ENCODE measurements at places on chromosomes 7 and 10. TPM values are rescaled to one million over a fixed set of nuclear protein-coding genes. Genes with fewer than 3 reads are reported as not detected.

DNA sequence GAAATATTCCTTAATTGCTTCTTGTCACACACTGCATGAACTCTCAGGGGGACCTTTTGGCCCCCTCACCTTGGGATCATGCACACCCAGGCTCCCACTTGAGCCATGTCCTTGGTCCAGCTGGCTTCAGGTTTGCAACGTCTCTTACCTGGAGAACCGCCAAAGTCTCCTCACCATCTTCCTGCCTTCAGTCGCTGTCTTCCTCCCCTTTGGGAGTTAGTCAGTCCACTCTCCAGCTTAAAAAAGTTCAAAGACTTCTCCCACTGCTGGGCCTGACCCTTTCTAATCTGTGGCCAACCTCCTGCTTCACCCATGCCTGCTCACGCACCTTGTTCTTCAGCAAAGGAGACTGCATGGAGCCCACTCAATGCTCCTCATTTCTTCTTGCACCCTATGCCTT lies 82.6 kb upstream of the LRRC4 start:
- no peaks in the 10 kb centered on the region for H3K4me1 ChIP-seq
- no peak overlapping the region for H3K27ac ChIP-seq

GRCh38 chr10:2476218-2476811 lies 591.0 kb upstream of the PFKP start:
- no peak overlapping the region for H3K4me3 ChIP-seq
- no peaks in the 10 kb centered on the region for H3K4me1 ChIP-seq
- no peak overlapping the region for H3K27ac ChIP-seq
- DNase-seq = no peak
- H3K36me3 ChIP-seq = no peaks in the 10 kb centered on the region
- H3K27me3 ChIP-seq = no peaks in the 10 kb centered on the region

- H3K27me3 ChIP-seq = no peaks in the 10 kb centered on the region
- peaks cover 48% of the 10 kb centered on the region for H3K4me1 ChIP-seq
- no peak overlapping the region for H3K4me3 ChIP-seq
Observed at GRCh38 chr7:1567049-1567771, 2.6 kb downstream of the PSMG3 start.

GRCh38 chr10:34075254-34075926 lies 739.7 kb downstream of the PARD3 start:
- H3K4me3 ChIP-seq = no peak overlapping the region
- no peaks in the 10 kb centered on the region for H3K36me3 ChIP-seq
- H3K27ac ChIP-seq = no peak overlapping the region
- H3K4me1 ChIP-seq = no peaks in the 10 kb centered on the region
- H3K27me3 ChIP-seq = no peaks in the 10 kb centered on the region

- H3K36me3 ChIP-seq = peaks cover 8% of the 10 kb centered on the region
- no peak overlapping the region for H3K4me3 ChIP-seq
- no peaks in the 10 kb centered on the region for H3K27me3 ChIP-seq
- H3K4me1 ChIP-seq = no peaks in the 10 kb centered on the region
- DNase-seq = no peak
- H3K27ac ChIP-seq = no peak overlapping the region
Observed at GRCh38 chr10:7277867-7278266, 133.0 kb downstream of the SFMBT2 start.

- no peak overlapping the region for H3K27ac ChIP-seq
- no peak for DNase-seq
- H3K36me3 ChIP-seq = no peaks in the 10 kb centered on the region
Observed at GRCh38 chr10:126646110-126646509, 24.4 kb downstream of the C10orf90 start.

- H3K27me3 ChIP-seq = no peaks in the 10 kb centered on the region
- H3K36me3 ChIP-seq = peaks cover 28% of the 10 kb centered on the region
- H3K4me1 ChIP-seq = peaks cover 20% of the 10 kb centered on the region
Observed at GRCh38 chr10:72104472-72105097, 16.2 kb upstream of the SPOCK2 start.

GRCh38 chr7:51590746-51591145 lies 274.1 kb upstream of the COBL start:
- H3K27me3 ChIP-seq = no peaks in the 10 kb centered on the region
- no peaks in the 10 kb centered on the region for H3K4me1 ChIP-seq
- DNase-seq = no peak
- H3K36me3 ChIP-seq = no peaks in the 10 kb centered on the region
- no peak overlapping the region for H3K27ac ChIP-seq
- H3K4me3 ChIP-seq = no peak overlapping the region

- H3K27me3 ChIP-seq = no peaks in the 10 kb centered on the region
- no peak for DNase-seq
- H3K27ac ChIP-seq = no peak overlapping the region
- H3K4me3 ChIP-seq = no peak overlapping the region
- no peaks in the 10 kb centered on the region for H3K4me1 ChIP-seq
- no peaks in the 10 kb centered on the region for H3K36me3 ChIP-seq
Observed at GRCh38 chr7:142932386-142933091, 1.0 kb downstream of the TRPV5 start.

DNA sequence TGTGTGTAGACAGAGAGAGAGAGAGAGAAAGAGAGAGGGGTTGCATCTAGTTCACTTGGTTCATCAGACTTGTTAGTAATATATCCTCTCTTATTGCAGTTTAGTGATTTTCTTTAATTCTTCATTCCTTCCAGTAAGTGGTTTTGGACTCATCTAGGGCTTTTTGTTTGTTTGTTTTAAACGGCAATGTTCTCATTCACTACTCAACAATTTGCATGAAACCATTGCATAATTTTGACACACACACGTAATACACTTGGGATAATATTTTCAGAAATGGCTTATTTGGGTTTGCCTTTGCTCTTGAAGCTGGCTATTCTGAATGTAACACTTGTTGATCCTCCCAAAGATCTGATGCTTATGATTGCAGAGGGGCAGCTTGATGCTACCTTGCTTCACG lies 16.4 kb upstream of the ZNF32 start:
- H3K27me3 ChIP-seq = no peaks in the 10 kb centered on the region
- no peak overlapping the region for H3K4me3 ChIP-seq
- no peaks in the 10 kb centered on the region for H3K36me3 ChIP-seq
- H3K27ac ChIP-seq = no peak overlapping the region
- DNase-seq = no peak

DNA sequence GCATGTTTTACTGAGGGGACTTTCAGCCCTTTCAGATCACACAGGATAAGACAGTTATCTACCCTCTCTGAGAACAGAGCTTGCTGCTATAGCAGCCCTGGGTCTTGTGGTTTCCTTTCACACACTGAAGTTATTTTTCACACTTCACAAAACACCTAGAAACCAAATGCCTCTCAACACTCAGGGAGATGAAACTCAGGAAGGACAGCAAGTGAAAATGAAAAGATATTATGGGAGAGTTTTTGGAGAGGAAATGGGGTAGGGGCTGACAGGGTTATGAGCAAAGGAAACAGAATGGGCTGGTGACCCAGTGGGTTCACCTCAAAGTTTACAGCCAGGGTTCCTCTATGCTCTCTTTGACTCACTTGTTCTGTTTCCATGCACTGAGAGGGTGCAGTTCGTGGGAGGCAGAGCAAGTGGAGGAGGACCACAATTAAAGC lies 17.0 kb upstream of the GIMAP2 start:
- H3K27me3 ChIP-seq = no peaks in the 10 kb centered on the region
- H3K27ac ChIP-seq = no peak overlapping the region
- H3K4me3 ChIP-seq = no peak overlapping the region
- H3K36me3 ChIP-seq = no peaks in the 10 kb centered on the region
- peaks cover 4% of the 10 kb centered on the region for H3K4me1 ChIP-seq

GRCh38 chr7:155717010-155717744 lies 72.7 kb downstream of the RBM33 start:
- H3K27me3 ChIP-seq = no peaks in the 10 kb centered on the region
- no peak overlapping the region for H3K27ac ChIP-seq

- DNase-seq = no peak
- no peak overlapping the region for H3K27ac ChIP-seq
- no peaks in the 10 kb centered on the region for H3K36me3 ChIP-seq
- peaks cover 29% of the 10 kb centered on the region for H3K4me1 ChIP-seq
- H3K4me3 ChIP-seq = no peak overlapping the region
Observed at GRCh38 chr10:122102869-122103525, 114.0 kb downstream of the TACC2 start.

GRCh38 chr7:43703573-43703972 lies 25.8 kb downstream of the COA1 start:
- H3K27me3 ChIP-seq = no peaks in the 10 kb centered on the region
- no peak overlapping the region for H3K27ac ChIP-seq
- no peak for DNase-seq
- H3K36me3 ChIP-seq = peaks cover 8% of the 10 kb centered on the region
- H3K4me1 ChIP-seq = peaks cover 18% of the 10 kb centered on the region

DNA sequence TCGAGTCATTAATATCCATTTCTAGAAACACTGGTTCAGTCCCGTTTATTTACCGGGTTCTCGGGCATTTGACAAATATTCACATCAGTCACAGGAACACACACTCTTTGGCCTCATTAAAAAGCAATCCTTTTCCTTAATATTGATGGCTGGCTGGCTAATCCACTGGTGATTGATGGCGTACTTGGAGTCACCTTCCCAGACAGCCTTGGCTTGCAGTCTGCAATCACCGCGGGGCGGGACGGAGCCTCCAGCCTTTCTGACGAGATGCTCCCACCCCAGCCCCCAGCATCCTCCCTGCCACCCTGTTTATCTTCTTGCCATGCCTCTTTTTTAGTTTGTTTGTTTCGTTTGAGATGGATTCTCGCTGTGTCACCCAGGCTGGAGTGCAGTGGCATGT lies 36.6 kb downstream of the SRRM3 start:
- no peaks in the 10 kb centered on the region for H3K4me1 ChIP-seq
- no peak for DNase-seq
- H3K27me3 ChIP-seq = no peaks in the 10 kb centered on the region
- no peak overlapping the region for H3K27ac ChIP-seq

DNA sequence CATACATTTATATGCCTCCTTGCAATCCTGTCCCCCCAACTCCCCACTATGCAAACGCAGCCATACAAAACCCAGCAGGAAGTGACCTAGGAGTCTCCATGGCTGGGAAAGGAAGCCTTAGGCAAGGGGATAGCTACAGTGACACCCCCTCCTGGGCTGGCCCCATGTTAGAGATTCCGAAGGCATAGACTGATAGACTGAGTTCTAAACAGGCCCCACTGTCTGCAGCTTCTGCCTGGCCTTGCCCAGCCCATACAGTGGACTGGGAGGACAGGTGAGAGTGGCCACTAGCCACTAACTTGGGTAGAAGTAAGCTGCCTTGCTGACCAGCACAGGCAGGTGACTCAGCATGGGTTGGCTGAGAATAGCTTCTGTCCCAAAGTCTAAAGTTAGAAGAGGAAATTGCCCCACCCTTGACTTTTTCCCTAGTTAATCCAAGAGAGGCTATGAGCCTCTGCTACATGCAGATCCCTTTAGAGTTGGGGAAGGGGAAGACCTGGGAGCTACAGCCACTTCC lies 106.3 kb downstream of the C10orf105 start:
- H3K4me3 ChIP-seq = no peak overlapping the region
- no peaks in the 10 kb centered on the region for H3K36me3 ChIP-seq
- no peaks in the 10 kb centered on the region for H3K27me3 ChIP-seq
- DNase-seq = peak; percentile 74
- peaks cover 15% of the 10 kb centered on the region for H3K4me1 ChIP-seq

DNA sequence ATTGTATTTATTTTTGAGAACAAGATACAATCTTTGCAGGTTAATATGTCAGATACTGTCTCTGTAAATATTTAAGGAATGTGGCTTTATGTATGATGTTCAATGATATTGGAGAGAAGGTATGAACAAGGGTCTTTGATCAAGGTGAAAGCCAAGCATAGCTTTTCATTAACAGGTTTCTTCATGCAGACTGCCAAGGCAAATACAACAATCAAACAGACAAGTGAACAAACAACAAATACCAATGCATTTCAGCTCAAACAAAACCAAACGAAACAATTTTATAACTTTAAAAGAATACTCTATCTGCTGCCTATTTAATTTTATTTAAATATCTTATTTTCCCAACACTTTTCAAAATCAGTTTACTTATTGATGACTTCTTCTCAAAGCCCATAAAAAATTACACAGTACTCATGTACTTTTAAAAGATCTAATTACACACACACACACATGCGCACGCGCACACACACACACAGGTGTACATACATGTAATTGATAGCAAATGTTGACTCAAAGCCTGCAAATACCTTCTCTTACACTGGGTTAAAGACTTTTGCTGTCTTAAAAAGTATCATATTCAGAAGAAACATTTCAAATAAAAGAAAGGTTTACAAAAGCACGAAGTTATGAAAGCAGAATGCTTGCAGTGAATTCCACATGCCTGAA lies 201.1 kb upstream of the CCDC6 start:
- no peak overlapping the region for H3K4me3 ChIP-seq
- peaks cover 3% of the 10 kb centered on the region for H3K36me3 ChIP-seq
- no peak for DNase-seq
- H3K27me3 ChIP-seq = no peaks in the 10 kb centered on the region

- H3K4me3 ChIP-seq = peak overlapping the region; percentile 23
- no peak overlapping the region for H3K27ac ChIP-seq
- peaks cover 7% of the 10 kb centered on the region for H3K27me3 ChIP-seq
- DNase-seq = peak; percentile 15
- no peaks in the 10 kb centered on the region for H3K36me3 ChIP-seq
- H3K4me1 ChIP-seq = peaks cover 10% of the 10 kb centered on the region
Observed at GRCh38 chr7:78769481-78770101, 683.9 kb downstream of the MAGI2 start.

- H3K36me3 ChIP-seq = no peaks in the 10 kb centered on the region
- no peaks in the 10 kb centered on the region for H3K27me3 ChIP-seq
Observed at GRCh38 chr7:108118959-108119358, 11.2 kb downstream of the LAMB4 start.

DNA sequence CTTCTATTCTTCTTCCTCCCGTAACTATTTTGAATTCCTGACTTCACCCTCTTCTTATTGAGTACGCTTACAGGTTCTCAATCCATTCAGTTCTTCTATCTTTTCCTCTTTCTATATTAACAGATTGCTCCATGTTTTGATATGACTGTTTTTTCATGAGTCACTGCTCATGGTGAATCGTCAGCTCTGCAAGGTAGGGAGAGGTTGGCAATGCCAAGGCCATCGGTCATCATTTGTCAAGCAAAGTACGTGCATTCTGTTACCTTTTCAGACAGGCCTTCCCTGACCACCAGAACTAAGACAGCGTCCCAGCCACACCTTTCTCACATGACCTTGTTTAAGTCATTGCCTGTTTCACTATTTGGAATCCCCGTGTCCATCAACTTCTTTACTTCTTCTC lies 1001.9 kb upstream of the SORCS1 start:
- no peaks in the 10 kb centered on the region for H3K27me3 ChIP-seq
- no peaks in the 10 kb centered on the region for H3K36me3 ChIP-seq
- no peak overlapping the region for H3K27ac ChIP-seq
- H3K4me1 ChIP-seq = no peaks in the 10 kb centered on the region
- DNase-seq = no peak

The AS3MT gene
- total RNA-seq = 4.9 TPM

The MUC12 gene
- not detected for total RNA-seq

The BLNK gene
- 38.5 TPM for total RNA-seq

The OR2A1 gene
- total RNA-seq = not detected

The TLX1 gene
- not detected for total RNA-seq

The EN2 gene
- not detected for total RNA-seq

The EXOC4 gene
- total RNA-seq = 67.8 TPM

The ADAM22 gene
- 16.8 TPM for total RNA-seq

The NUTM2E gene
- not detected for total RNA-seq

The LIPJ gene
- total RNA-seq = 0.92 TPM

The NEUROD6 gene
- not detected for total RNA-seq

The GIMAP8 gene
- total RNA-seq = under 0.01 TPM

The CALHM1 gene
- total RNA-seq = not detected

The PGAM2 gene
- not detected for total RNA-seq

The SLC26A3 gene
- not detected for total RNA-seq

The GPR85 gene
- total RNA-seq = 1.7 TPM

The FAM25C gene
- not detected for total RNA-seq

The ITGA8 gene
- 1.7 TPM for total RNA-seq

Measured in stomach (tissue), 19 donors.